ENCODE measurements at places on chromosomes 1 and 21. TPM values are rescaled to one million over a fixed set of nuclear protein-coding genes. Genes with fewer than 3 reads are reported as not detected.
A peak's percentile ranks its signal among the peaks of the same experiment; 100 is the strongest.

DNA sequence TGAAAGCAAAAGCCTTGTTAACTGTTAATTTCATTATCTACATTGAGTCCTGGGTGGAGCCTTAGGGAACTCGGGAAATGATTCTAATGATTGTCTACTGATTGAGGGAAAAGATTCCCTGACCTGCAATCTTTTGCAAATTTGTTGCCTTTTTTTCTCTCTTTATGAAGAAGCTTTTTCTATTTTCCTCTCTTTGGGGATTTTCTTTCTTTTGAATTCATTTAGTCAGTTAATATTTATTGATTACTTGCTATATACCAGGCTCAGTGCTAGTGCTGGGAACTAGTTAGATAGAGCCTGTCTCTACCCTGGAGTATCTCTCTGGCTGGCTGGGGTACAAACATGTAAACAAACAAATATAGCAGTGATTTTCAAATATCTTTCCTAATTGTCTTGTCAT, 71.2 kb upstream of the CACYBP start:
- H3K4me1 ChIP-seq, result no peaks in the 10 kb centered on the region
- no peak overlapping the region for H3K27ac ChIP-seq
- no peak for DNase-seq
- no peak overlapping the region for H3K4me3 ChIP-seq
- H3K27me3 ChIP-seq, result no peaks in the 10 kb centered on the region
- H3K36me3 ChIP-seq, result no peaks in the 10 kb centered on the region

- H3K4me1 ChIP-seq, result no peaks in the 10 kb centered on the region
- no peaks in the 10 kb centered on the region for H3K27me3 ChIP-seq
- no peak overlapping the region for H3K27ac ChIP-seq
- no peak for DNase-seq
- no peaks in the 10 kb centered on the region for H3K36me3 ChIP-seq
Observed at GRCh38 chr1:212656730-212657129, 42.9 kb downstream of the BATF3 start.

DNA sequence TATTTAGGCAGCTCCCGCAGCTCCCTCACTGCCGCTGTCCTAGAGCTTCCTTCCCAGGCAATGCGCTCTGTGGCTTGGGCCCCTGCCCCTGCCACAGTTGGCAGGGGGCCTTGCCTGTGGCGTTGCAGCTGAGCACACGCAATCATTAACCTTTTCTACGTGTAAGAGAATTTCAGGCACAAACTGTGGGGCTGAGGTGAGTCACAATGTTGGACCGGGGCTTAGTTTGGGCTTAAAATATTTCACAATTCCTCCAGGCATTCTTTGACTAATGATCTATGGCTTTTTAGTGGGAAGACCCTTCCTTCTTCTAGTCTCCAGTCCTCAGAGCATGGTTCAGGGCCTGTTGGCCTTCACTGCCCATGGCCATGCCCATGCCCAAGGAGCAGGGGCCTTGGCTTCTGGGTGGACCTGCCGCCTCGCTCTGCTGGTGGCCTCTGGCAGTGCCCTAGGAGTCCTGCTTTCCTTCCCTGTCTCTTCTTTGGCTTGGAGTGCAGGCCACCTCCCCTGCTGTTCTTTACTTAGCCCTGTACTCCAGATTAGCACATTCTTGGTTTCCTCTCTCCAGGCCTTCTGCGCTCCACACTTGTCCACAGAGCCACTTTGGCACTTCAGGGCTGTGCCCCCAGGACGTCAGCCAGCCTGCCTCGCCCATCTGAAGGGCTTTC, 39.2 kb downstream of the MAPKAPK2 start:
- H3K4me3 ChIP-seq, result peak overlapping the region; percentile 18
- H3K27ac ChIP-seq, result peak overlapping the region; percentile 54

- no peak for DNase-seq
- H3K36me3 ChIP-seq, result no peaks in the 10 kb centered on the region
Observed at GRCh38 chr1:24266398-24266941, 52.7 kb upstream of the GRHL3 start.

- H3K36me3 ChIP-seq, result no peaks in the 10 kb centered on the region
- no peak overlapping the region for H3K27ac ChIP-seq
- H3K27me3 ChIP-seq, result peaks cover 7% of the 10 kb centered on the region
Observed at GRCh38 chr1:202663131-202663530, 47.1 kb downstream of the SYT2 start.

DNA sequence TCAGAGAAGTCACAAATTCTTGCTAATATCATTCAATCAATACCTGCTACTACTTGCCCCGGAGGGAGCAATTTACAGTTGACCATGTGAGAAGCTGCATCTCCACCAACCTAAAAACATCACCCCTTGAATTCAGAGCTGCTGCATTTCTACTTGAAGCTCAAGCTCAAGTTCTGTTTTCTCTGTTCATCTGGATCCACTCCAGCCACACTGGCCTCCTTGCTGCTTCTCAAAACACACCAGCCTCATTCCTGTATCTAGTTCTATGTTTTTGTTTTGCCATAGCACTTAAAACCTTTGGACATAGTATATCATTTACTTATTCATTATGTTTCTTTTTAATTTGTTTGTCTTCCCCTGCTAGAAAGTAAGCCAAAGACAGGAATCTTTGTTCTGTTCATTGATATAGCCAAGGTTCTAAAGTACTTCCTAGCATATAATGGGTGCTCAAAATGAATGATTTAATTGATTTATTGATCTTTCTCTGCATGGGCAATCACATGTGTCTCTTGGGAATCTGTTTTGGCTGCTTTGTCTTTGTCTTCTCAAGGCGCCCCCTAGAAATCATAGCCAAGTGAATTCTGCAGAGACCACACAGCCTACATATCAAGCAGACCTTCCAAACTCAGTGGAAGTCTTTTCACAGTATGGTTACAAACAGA, 23.6 kb downstream of the SYF2 start:
- peaks cover 4% of the 10 kb centered on the region for H3K27me3 ChIP-seq
- no peak overlapping the region for H3K4me3 ChIP-seq
- no peak for DNase-seq
- H3K4me1 ChIP-seq, result no peaks in the 10 kb centered on the region
- no peaks in the 10 kb centered on the region for H3K36me3 ChIP-seq
- H3K27ac ChIP-seq, result no peak overlapping the region

DNA sequence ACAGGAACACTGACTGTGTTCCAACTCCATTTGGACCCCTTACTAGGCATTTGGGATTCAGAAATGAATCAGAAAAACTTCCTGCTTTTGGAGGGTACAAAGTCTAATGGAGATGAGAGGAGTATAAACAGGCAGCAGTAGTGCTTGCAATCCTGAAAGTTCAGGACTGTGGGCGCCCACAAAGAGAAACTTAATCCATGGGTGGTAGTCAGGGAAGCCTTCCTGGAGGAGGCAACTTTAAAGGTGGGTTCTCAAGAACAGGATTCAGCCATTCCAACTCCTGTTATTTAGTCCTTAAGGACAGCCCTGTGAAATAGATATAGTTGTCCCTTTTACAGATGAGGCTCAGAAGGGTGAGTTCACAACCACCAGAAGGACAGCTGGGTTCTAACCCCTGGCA, 2.0 kb upstream of the LDLRAP1 start:
- no peaks in the 10 kb centered on the region for H3K27me3 ChIP-seq
- H3K4me3 ChIP-seq, result no peak overlapping the region
- no peak overlapping the region for H3K27ac ChIP-seq

DNA sequence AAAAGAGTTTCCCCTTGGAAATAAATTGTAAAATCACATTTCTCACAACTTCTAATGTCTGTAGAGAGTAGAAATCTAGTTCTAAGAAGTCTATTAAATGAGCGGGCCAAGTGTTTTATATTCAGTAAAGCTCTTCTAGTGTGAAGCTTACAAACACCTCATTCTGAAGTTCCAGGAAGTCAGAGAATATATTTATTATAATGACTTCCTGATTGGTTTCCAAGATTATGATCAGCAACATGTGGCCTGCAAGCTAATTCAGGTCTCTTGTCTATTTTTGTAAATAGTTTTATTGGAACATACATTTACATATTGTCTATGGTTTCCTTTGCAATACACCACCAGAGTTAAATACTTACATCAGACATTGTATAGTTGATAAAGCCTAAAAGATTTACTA, 603.9 kb downstream of the AMY1C start:
- H3K4me1 ChIP-seq, result no peaks in the 10 kb centered on the region
- no peak overlapping the region for H3K4me3 ChIP-seq
- H3K36me3 ChIP-seq, result no peaks in the 10 kb centered on the region
- no peak for DNase-seq
- H3K27me3 ChIP-seq, result no peaks in the 10 kb centered on the region

- DNase-seq, result no peak
- no peaks in the 10 kb centered on the region for H3K36me3 ChIP-seq
- H3K4me3 ChIP-seq, result no peak overlapping the region
- H3K27me3 ChIP-seq, result no peaks in the 10 kb centered on the region
- H3K4me1 ChIP-seq, result no peaks in the 10 kb centered on the region
Observed at GRCh38 chr1:2482588-2482987, 6.5 kb downstream of the PLCH2 start.

DNA sequence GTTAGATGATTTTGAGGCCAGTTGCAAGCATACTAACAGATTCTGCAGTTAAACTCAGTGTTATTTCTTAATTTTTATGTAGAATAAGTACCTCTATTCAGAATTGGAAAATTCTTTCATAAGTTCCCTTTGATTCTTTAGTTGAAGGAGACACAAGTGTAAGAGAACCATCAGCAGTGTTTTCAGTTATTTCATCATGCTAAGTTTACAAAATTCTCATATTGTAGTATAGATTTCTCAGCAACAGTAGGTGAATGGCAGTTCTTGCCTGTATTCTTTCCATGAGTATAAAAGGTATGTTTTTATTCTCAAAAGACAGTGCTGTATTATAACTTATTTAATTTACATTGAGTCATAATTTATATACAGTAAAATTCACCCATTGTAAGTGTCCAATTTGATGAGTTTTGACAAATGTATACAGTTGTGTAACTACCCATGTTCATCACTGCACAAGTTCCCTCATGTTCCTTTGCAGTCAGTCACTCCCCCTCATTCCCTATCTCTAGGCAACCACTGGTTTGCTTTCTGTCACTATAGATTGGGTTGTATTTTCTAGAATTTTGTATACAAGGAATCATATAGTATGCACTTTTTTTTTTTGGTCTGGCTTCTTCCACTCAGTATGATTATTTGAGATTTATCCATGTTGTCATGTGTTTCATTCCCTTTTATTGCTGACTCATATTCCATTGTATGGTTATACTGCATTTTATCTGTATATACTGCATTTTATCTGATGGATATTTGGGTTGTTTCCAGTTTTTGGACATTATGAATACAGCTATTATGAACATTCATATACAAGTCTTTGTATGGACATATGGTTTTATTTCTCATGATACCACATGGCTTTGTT, 3.9 kb downstream of the RPS6KC1 start:
- no peaks in the 10 kb centered on the region for H3K27me3 ChIP-seq
- peaks cover 24% of the 10 kb centered on the region for H3K4me1 ChIP-seq
- H3K4me3 ChIP-seq, result no peak overlapping the region

DNA sequence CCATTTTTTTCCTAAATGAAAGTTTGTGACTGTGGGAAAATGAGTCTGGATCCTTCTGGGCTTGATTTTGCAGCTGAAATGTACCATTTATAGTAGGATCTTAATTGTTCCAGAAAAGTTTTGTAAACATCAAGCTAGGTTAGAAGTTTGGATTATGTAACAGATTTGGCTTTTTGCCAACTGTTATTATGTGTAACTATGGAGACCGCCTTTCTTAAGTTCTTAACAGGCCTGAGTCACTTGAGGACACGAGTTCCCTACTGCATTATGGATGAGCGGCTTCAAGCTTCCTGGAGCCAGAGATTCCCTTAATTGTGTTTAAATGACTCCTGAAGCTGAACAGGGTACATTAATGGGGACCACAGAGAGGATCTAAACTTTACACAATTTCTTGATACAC, 22.2 kb downstream of the SLC25A33 start:
- H3K27ac ChIP-seq, result peak overlapping the region; percentile 53
- H3K27me3 ChIP-seq, result no peaks in the 10 kb centered on the region
- peaks cover 14% of the 10 kb centered on the region for H3K4me1 ChIP-seq
- H3K36me3 ChIP-seq, result no peaks in the 10 kb centered on the region

DNA sequence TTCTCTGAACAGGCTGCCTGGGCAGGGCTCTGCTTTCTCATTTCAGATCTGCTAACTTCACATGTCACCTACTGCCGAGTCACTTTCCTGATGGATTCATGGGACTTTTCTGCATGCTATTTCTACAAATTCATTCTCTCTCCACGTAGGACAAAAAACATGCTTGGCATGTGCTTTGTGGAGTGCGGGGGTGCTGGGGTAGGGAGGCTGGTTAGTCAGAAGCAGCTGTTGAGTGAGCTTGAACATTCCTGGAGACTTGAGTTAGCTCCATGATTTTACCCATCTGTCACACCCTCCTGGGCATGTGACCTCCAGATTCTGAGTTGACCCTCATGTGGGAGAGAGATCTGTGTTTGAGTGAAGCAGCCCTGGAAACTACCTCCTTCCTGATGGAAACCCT, 71.4 kb downstream of the UCK2 start:
- no peak overlapping the region for H3K27ac ChIP-seq
- H3K27me3 ChIP-seq, result no peaks in the 10 kb centered on the region
- no peak overlapping the region for H3K4me3 ChIP-seq
- H3K4me1 ChIP-seq, result no peaks in the 10 kb centered on the region

DNA sequence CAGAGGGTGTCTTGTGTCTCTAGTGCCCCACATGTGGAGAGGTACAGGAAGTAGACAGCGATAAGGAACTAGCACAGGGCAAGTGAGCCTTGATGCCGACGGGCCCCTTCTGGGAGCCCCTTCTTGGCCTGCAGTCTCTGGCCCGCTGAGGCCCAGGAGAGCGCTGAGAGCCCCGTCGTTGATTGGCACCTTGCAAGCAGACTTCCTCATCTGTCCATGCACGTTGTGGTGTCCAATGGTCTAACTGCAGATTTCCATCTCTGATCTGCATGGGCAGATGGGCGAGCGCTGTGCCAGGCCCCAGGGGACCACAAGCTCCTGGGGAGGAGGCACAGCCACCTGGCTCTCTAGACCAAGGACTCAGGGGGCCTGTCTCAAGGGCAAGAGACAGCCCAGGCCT, 32.4 kb downstream of the PLEKHA6 start:
- H3K27ac ChIP-seq, result peak overlapping the region; percentile 45
- DNase-seq, result no peak
- no peaks in the 10 kb centered on the region for H3K36me3 ChIP-seq
- no peaks in the 10 kb centered on the region for H3K27me3 ChIP-seq
- no peak overlapping the region for H3K4me3 ChIP-seq

DNA sequence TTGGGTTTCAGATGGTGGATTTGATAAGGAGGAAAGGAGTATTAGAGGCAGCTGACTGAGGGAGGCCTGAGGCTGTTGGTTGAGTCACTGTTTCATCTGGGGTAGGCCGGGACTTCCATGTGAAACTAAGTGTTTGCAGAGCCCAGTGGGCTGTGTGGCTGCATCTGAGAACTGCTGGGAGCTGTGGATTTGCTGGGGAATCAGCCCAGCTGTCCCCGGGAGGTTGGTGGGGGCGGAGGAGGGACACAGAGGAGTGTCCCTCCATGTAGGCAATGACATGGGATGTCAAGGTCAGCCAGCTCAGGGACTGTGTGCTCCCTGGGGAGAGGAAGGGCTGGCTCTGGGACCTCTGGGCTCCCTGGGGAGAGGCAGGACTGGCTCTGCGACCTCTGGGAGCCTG, 36.4 kb downstream of the SLC2A7 start:
- DNase-seq, result no peak
- H3K27ac ChIP-seq, result no peak overlapping the region
- H3K4me1 ChIP-seq, result peaks cover 7% of the 10 kb centered on the region
- H3K27me3 ChIP-seq, result no peaks in the 10 kb centered on the region
- no peak overlapping the region for H3K4me3 ChIP-seq
- no peaks in the 10 kb centered on the region for H3K36me3 ChIP-seq

- no peaks in the 10 kb centered on the region for H3K27me3 ChIP-seq
- H3K27ac ChIP-seq, result no peak overlapping the region
- no peak overlapping the region for H3K4me3 ChIP-seq
- peaks cover 39% of the 10 kb centered on the region for H3K4me1 ChIP-seq
- DNase-seq, result no peak
Observed at GRCh38 chr1:86950712-86951419, 36.4 kb downstream of the HS2ST1 start.

The TMEM82 gene
- not detected for polyA plus RNA-seq

The HSF2BP gene
- polyA plus RNA-seq, result 0.27 TPM

The HES3 gene
- not detected for polyA plus RNA-seq

The CELA2A gene
- polyA plus RNA-seq, result 1.2 TPM

The CFHR5 gene
- polyA plus RNA-seq, result not detected

The FBXO42 gene
- polyA plus RNA-seq, result 14.0 TPM

The KRTAP11-1 gene
- polyA plus RNA-seq, result not detected

The CD1D gene
- 1.4 TPM for polyA plus RNA-seq
